ENCODE measurements at places on chromosomes 2 and 18.

DNA sequence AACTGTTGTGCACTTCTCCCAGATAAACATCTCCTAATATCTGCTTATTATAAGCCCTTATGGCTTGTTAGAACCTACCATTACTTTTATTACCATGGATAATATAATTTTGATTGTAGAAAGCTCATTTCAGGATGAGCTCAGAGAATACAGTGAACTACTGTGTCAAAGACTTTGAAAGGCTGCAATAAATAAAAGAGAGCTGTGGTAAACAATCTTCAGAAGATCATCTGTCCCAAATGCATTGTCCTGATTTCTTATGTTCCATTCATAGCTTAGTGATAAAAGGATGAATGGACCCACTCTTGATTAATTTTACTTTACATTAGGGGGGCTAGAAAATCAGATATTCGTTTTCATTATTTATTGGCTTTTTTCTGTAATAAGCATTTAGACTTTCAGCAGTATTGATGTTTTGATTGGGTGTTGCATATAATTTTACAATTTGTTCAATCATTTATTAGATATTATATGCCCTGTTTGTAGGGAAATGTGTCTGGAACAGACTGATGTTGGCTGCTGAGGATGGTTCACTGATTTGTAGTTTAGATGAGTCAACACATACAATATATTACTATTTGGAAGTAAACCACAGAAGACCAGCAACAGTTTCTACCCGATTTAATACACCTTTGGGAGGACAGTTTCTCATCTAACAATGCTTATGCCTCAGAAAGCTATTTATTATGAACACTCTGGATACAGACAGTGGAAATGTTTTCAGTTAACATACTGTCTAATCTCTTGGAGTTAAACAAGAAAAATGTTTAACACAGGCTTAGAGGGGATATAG lies 147.2 kb downstream of the TMEFF2 start:
- no peak for DNase-seq

GRCh38 chr2:141630407-141630930 lies 500.3 kb downstream of the LRP1B start:
- DNase-seq, result no peak

GRCh38 chr18:8928847-8929780 lies 173.4 kb upstream of the NDUFV2 start:
- DNase-seq, result no peak

GRCh38 chr18:47296462-47296861 lies 45.0 kb upstream of the SKOR2 start:
- DNase-seq, result no peak

GRCh38 chr2:46023165-46023854 lies 273.9 kb upstream of the EPAS1 start:
- DNase-seq, result no peak

- DNase-seq, result no peak
Observed at GRCh38 chr2:23624378-23624777, 239.4 kb downstream of the KLHL29 start.

- DNase-seq, result no peak
Observed at GRCh38 chr2:218059289-218059688, 9.8 kb upstream of the RUFY4 start.

GRCh38 chr2:224009605-224010315 lies 29.3 kb downstream of the SERPINE2 start:
- DNase-seq, result no peak

- no peak for DNase-seq
Observed at GRCh38 chr2:66273933-66274490, 160.9 kb upstream of the MEIS1 start.

- no peak for DNase-seq
Observed at GRCh38 chr2:100397976-100398375, 19.5 kb downstream of the CHST10 start.

- DNase-seq, result no peak
Observed at GRCh38 chr2:11122380-11122779, 32.9 kb upstream of the SLC66A3 start.

- DNase-seq, result no peak
Observed at GRCh38 chr2:88933980-88934379, 242.5 kb downstream of the RPIA start.

GRCh38 chr2:120940319-120940696 lies 204.6 kb downstream of the GLI2 start:
- DNase-seq, result no peak

DNA sequence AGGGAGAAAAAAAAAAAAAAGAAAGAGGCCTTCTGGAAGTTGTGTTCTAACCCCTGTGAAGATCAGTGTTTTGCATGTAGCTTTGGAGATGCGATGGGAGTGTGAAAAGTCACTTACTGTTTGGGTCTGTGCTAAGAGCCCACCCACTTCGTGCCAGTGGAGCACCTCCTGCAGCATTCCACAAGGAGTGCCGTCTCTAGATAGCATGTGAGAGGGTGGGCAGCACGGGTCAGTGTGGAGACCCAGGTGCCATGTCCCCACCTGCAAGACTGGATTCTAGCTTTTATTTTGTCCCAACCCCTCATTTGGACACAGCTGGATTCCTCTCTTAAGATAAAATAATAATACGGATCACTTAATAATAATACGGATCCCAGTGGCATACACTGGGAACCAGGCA lies 12.5 kb upstream of the TMEM185B start:
- no peak for DNase-seq

DNA sequence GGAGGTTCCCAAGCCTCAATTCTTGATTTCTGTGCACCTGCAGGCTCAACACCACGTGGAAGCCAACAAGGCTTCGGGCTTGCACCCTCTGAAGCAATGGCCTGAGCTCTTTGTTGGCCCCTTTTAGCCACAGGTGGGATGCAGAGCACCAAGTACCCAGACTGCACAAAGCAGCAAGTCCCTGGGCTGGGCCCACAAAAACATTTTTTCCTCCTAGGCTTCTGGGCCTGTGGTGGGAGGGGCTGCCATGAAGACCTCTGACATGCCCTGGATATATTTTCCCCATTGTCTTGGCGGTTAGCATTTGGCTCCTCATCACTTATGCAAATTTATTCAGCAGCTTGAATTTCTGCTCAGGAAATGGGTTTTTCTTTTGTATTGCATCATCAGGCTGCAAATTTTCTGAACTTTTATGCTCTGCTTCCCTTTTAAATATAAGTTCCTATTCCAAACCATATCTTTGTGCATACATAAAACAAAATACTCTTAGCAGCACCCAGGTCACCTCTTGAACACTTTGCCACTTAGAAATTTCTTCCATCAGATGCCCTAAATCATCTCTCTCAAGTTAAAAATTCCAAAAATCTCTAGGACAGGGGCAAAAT lies 9.0 kb upstream of the MATN3 start:
- DNase-seq, result no peak

GRCh38 chr2:152278526-152278925 lies 56.4 kb upstream of the FMNL2 start:
- DNase-seq, result no peak

- peak; percentile 22 for DNase-seq
Observed at GRCh38 chr18:75244351-75245313, 34.0 kb downstream of the TSHZ1 start.

- peak; percentile 11 for DNase-seq
Observed at GRCh38 chr2:95728878-95729596, 137.2 kb downstream of the TRIM43 start.

DNA sequence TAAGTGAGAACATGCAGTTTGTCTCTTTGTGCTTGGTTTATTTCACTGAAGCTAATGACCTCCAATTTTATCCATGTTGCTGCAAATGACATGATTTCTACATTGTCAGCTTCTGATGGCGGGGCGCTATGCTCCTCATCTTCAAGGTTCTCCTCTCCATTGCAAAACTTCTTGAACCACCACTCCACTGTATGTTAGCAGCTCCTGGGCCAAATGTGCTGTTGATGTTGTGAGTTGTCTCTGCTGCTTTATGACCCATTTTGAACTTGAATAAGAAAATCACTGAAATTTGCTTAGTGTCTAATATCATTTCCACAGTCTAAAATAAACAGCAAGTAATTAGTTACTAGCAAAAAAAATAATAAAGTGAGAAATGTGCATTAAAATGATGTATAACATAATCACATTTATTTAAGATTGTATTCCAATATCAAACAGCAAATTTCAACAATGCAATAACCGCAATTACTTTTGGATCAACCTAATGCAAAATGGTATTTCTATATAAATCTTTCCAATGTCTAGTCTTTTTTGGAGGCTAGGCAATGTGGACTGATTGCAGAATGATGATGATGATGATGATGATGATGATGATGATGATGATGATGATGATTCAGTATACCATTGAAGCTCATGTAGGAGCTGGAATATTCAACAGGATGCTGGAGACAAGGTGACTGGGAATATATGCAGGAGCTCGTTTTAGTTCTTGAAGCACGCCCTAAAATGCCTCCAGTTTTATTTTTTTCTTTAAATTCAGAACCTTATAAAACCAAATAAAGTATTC lies 304.9 kb upstream of the KYNU start:
- DNase-seq, result no peak

- no peak for DNase-seq
Observed at GRCh38 chr18:21461460-21461859, 139.0 kb downstream of the ESCO1 start.

DNA sequence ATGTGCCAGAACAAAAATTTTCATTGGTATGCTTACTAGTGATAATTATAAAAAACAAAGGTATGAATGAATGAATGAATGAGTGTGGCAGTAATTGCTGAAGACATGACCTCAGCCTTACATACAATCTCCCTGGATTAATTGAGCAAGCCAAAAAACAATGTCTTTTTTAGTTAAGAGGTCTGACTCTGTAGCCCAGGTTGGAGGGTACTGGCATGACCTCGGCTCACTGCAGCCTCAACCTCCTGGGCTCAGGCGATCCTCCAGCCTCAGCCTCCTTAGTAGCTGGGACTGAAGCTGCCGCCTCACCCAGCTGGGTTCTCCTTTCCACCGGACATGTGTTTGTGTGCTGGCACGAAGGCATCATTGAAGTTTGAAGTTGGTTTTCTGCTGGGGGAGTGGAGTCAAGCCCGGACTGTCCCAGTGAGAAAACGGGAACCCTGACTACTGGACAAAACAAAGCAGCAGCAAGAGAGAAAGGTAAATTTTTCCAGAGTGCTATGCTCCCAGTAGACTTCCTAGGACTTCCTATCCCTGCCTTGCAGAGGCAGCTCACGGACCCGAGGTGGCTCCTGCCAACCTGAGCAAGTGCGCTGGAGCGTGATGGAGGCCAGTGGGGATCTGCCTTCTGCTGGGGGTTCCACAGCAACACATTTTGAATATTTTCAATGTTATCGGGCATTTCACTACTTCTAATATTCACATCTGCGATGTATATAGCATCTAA lies 6.4 kb upstream of the IMP4 start:
- no peak for DNase-seq

All from CD4-positive, alpha-beta T cell treated with Interleukin-15 for 4 hours (primary cell).